ENCODE measurements at places on chromosomes 13 and 19.

- no peak for DNase-seq
These were observed 459 bp downstream of the PCDH20 start for GRCh38 chr13:61415058-61415721.

DNA sequence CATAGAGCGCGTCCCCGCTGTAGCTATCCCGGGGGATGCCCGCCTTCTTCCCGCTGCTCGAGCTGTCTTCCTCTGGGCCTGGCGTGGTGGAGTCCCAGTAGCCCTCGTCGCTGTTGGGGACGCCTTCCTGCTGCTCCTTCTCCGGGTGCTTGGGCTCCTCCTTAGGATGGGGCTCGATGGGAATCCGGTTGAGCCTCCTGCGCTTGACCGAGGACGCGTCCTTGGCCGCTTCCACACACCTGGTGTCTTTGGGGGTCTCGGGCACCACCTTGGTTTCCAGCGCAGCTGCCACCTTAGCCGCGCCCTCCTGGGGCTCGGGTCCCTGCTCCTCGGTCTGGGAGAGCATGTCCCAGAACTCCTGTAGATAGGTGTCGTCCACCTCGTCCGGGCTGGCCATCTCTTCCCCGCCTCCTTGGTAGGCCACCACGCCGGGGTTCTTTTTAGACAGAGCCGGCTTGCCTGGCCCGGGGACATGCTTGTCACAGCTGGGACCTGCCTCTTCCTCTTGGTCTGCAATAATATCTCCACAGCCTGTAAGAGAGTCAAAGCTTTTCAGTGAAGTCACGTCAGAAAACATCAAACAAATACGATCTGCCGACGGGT, 2.0 kb downstream of the AMER2 start:
- no peak for DNase-seq

GRCh38 chr19:45947926-45948325, 25.7 kb downstream of the NOVA2 start:
- DNase-seq: peak; percentile 24

DNA sequence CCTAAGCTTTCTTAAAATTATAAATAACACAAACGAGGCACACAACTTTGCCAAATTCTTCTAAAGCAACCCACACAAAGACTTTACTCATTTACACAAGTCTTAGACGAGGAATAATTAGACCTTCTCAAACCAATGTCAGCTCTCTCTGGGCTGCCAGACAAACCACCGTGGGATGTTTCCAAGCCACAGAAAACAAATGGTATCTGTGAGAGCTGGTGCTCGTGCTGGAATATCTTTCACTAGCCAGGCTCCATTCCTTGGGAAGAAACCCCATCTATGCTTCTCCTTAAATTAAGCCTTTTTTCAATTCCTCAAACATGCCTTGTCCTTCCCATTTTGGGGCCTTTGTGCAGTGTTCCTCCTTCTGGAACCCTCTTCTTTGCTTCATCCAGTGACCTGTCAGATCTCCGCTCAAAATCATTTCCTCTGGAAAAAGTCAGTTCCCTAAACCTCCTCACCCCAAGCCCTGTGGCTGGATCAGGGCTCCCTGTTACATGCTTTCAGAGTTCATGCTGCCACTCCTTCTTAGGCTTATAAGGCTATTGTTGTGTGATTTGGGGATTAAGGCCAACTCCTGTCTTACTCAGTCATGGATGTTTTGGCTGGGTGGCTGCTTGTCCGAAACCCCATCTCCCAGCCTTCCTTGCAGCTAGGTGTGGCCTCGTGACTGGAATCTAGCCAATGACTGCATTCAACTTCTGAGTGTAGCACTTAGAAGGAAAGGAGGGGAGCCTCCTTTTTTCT, 64.2 kb upstream of the GTF2F2 start:
- DNase-seq: peak; percentile 86

DNA sequence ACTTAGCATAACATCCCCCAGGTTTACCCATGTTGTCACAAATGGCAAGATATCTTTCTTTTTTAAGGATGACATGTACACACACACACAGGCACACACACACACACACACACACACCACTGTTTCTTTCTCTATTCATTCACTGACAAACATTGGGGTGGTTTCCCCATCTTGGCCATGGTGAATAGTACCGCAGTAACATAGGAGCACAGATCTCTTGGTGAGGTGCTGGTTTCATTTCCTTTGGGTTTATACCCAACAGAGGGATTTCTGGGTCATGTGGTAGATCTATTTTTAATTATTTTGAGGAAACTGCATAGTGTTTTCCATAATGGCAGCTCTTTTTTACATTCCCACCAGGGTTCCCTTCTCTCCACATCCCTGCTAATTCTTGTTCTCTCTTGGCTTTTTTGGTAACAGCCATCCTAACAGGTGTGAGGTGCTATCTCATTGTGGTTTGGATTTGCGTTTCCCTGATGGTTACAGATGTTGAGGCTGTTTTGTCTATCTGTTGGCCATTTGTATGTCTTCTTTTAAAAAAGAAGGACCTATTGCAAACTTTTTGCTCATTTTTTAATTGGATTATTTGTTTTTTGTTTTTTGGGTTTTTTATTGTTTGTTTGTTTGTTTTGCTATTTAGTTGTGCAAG, 251.7 kb upstream of the IRS2 start:
- no peak for DNase-seq

DNA sequence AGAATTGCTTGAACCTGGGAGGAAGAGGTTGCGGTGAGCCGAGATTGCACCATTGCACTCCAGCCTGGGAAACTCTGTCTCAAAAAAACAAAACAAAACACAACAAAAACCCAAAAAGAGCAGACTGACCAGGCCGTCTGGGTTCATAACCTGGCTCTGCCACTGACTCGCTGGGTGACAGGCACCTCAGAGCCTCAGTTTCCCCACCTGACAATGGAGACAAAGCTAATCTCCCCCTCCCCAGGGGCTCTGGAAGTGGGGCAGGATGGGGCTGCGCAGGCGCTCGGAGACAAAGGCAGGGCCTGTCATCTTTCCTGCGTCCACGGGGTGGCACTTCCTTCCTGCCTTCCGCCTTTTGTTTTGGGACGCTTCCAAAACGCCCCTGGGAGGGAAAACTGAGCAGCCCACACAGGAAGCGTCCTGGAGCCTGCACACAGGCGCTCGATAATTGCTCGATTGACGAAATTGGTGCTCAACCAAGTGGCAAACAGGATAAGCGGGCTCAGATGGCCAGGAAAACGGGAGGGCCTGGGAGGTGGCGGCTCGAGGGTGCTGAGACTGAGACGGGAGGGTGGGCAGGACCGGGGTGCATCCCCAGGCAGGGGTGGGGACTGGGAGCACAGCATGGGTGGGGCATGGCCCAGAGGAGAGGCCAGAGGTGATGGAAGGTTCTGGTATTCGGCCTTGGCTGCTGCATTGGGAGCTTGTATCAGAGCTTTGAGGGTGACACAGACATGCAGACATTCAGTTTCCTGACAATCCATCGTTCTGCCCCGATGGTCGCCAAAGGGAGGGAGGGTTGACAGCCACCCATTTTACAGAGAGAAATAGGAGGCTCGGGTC, 17.8 kb downstream of the SPC24 start:
- peak; percentile 94 for DNase-seq

- DNase-seq: peak; percentile 58
These were observed 23.9 kb upstream of the OXGR1 start for GRCh38 chr13:97018029-97018819.

DNA sequence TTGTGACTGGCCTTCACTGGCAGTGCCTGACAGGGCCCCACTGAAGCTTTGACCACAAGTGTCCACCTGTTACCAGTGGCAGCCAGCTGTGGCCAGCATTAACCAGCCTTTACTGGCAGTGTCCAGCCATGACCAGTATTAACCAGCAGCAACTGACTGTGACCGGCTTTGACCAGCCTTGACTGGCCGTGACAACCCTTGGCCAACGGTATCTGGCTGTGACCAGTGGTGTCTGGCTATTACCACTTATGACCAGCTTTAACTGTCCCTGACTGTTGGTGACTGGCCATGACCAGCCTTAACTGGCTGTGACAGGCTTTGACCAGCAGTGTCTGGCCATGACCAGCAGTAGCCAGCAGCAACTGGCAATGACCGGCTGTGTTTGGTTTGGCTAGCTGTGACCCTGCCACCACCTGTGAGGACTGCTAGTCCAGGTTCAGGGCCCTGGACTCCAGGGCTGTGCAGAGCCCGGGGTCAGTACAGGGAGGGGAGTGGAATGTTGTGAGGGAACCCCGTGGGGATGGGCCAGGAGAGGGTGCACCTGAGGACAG, 32.2 kb downstream of the CKM start:
- DNase-seq: no peak

DNA sequence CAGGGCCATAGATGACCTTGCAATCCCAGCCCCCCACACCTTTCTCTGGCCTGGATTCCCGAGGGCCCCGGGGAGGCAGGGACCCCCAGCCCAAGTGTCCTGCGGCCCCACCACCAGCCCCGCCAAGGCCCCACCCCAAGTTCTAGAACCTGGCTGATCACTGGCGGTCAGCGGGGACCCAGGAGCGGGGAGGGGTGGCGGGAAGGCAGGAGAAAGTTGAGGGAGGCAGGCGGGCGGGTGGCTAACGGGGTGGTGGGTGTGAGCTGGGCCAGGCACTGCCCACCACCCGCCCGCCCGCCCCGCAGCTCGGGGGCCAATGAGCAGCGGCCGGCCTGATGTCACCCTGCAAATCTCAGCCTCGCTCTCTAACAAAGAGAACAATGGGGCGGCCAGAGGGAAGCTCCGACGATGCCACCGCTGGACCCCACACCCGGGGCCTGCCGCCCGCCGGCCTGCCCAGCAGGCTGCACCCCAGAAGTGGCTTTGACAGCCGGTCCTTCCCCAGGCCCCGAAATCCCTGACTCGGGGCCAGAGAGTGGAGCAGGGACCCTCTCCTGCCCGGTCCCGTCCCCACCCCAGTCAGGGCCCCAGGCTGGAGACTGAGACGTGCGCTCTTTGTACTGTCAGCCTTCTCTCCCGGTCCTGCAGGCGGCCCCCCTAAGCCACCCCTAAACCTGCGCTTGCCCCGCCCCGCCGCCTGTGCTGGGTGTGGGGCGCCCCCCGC, 1.6 kb downstream of the MEX3D start:
- peak; percentile 79 for DNase-seq

GRCh38 chr19:55241143-55241934, 12.8 kb upstream of the TMEM86B start:
- DNase-seq: no peak

GRCh38 chr19:31089681-31090080, 259.6 kb downstream of the TSHZ3 start:
- no peak for DNase-seq

GRCh38 chr13:90511903-90512302, 835.6 kb upstream of the MIR17HG start:
- no peak for DNase-seq

DNA sequence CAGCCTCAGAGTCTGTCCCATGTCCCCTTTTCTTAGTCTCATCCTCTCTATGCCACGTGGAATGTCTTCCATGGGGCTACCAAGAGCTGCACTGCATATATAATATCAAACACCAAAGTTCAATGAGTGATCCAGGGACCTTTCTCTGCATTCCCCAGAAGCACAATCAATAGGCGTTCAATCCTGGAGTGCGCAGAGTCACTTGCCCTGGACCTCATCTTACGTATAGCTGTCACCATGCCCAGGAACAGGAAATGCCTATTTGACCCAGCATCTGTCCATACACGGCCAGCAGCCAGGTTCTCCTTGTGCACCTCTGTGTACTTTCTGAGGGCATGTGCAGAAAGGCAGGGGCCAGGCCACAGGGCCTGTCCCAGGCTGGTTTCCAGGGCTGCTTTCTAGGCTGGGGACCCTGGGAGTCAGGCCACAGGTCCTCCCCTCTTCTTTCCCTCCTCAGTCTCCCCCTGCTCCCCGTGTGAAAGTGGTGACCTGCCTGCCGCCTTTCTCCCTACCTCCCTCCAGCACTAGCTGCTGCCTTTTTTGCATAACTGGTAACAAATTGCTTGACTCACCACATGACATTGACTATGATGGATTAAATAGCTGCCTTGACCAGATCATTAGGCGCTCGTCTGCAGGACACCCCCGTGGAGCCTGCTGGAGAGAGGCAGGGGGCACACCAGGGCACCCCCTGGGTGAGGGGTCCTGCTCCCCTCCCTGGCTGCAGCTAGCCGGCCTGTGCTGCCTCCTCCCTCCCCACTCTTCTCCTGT, 222.0 kb downstream of the ZNF536 start:
- no peak for DNase-seq

- no peak for DNase-seq
These were observed 78.5 kb upstream of the PCDH8 start for GRCh38 chr13:52926971-52927370.

- no peak for DNase-seq
These were observed 686.5 kb upstream of the PCDH9 start for GRCh38 chr13:67916650-67917049.

DNA sequence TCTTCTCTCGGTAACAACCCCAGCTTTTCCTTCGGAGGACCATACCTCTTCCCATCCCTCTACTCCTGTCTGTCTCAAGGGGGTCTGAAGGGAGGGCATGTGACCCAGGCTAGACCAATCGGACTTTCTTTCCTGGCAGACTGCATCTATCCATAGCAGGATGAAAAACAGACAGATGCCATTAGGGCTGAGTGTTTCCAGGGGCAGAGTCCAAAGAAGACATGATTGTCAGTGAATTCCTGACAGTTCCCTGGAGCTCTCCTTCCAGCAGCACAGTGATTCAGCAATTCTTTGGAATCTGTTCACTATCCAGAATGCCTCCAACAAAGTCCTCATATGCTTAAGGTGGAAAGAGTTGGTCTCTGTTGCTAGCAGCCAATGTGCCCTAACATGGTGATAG, 189.8 kb downstream of the KCTD12 start:
- DNase-seq: peak; percentile 80

GRCh38 chr19:2477732-2478191, 1.8 kb downstream of the GADD45B start:
- DNase-seq: no peak
